ENCODE measurements at places on chromosomes 2 and 18.

- no peak for DNase-seq
Measured at GRCh38 chr2:45871025-45871424, 219.6 kb downstream of the PRKCE start.

DNA sequence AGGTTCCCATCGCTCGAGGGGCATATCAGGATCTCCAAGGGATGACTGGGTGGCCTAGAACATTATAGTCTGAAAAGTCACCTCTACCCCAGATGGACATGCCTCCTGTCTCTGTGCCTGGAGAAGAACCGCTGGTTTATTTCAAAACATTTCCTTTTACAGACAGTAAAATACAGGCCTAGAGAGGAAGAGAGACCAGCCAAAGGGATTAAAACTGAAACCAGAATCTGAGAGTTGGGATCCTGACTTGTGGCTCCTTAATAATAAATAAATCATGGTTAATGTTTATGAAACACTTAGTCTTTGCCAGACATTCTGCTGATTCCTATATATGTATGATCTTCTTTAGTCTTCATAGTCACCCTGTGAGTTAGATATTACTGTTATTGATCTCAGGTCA is 153.7 kb downstream of the DDX1 start:
- no peak for DNase-seq

DNA sequence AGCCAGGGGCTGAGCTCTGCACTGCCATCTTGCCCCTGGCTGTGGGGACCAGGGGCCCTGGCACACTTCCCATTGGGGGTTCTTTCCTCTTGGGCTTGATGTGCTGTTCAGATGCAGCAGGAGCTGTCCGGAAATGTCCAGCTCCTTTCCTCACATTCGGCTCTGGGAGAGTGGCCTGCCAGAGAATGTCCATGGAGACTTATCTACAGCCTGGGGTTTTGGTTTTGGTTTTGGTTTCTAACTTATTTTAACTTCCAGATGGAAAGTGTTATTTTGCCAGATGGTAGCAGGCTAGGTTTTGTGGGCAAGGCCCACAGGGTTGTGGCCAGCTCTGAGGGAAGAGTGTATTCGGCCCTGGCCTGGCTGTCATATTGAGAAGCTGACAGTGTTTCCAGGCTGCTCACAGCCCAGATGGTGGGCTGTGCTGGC is 177.3 kb downstream of the ANKRD30B start:
- no peak for DNase-seq

DNA sequence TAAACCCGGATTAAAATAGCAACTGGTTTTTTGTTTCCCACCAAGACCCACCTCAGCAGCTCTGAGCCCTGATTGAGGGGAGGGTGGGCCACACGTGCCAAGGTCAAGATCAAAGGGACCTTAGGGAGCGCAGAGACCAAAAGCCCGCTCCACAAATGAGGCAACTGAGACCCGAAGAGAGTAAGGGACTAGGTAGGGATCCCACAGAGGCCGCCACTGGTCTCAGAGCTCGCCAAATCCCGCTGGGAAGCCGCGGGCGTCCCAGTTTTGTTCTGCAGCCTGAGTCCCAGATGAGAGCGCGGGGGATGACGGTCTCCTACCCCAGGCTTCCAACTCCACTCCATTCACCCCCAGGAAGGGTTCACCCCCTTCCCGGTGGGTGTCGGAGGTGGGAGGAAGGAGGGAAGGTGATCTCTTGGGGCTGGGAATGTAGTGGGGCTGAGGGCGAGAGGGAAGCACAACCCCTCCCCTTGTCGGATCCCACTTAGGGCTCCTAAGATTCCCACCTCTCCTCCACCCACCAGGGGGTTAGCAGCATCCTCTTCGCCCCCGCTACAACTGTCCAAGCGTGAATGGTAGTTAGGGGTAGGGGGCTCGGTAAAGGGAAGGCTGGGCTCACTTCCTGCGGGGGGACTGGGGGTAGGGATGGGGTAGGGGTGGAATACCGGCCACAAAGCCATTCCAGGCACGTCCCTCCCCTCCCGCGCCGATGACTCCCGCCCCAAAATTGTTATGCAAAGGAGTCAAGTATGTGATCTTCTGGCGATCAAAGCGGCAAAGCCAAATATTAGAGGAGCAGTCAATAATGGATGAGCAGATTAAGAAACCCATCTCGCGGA is 7.3 kb upstream of the EN1 start:
- DNase-seq: no peak

- DNase-seq: no peak
Measured at GRCh38 chr2:36530178-36530982, 67.6 kb downstream of the FEZ2 start.

GRCh38 chr2:96918754-96919550 is 49.1 kb upstream of the SEMA4C start:
- no peak for DNase-seq

DNA sequence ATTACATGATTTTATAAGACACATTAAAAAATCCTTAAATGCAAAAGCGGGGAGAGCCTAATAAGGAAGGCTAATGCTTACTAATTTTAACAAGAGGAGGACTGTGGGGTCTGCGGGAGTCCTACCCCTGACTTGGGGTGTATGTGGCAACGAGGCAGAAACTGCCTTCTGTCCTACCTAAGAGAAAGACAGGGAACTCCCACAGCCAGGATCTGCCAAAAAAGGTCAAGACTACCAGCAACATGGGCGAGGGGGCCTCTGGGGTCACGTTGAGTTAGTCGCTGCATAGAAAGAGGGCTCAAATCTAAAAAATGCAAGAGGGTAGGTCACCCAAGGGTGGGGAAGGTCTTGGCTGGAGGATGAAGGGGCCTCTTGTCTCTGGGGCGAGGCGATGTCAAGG is 529 bp upstream of the AMER3 start:
- no peak for DNase-seq
